ENCODE measurements at places on chromosomes 12 and 14.

- DNase-seq: no peak
Observed at GRCh38 chr14:35398071-35398584, 6.4 kb downstream of the NFKBIA start.

DNA sequence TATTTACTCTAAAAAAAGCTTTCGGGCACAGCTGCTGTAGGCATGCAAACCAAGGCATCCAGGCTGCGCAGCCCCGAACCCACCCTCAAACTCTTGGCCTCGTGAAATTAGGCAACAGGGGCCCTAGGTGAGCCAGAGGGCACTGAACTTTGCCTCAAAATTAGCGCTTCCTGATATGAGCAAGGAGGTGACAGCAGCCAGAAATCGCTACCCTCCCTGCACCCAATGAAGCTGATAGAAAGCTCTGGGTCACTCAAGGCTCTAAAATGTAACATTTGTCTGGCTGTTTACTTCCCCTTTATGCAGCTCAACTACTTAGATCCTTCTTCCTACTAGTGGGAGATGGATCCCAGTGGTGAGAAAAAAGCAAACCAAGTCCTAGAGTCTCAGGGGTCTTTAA is 61.8 kb downstream of the PITPNM2 start:
- DNase-seq: peak; percentile 22

- no peak for DNase-seq
Observed at GRCh38 chr12:103523771-103524170, 28.0 kb upstream of the C12orf42 start.

- DNase-seq: no peak
Observed at GRCh38 chr14:63322897-63323573, 4.3 kb upstream of the GPHB5 start.

- DNase-seq: no peak
Observed at GRCh38 chr14:61430066-61430757, 108.8 kb downstream of the PRKCH start.

All from hematopoietic multipotent progenitor cell treated with erythropoietin and hydrocortisone succinate and interleukin-3 and kit ligand, for 8 days (in vitro differentiated cells).